ENCODE measurements at places on chromosomes 7 and 10.

- no peak for DNase-seq
These were observed 521.1 kb downstream of the GATA3 start for GRCh38 chr10:8575620-8576019.

GRCh38 chr7:107697321-107698049 is 36.9 kb downstream of the SLC26A4 start:
- peak; percentile 64 for DNase-seq

- DNase-seq: no peak
These were observed 35.3 kb downstream of the CDC14C start for GRCh38 chr7:48959676-48960075.

GRCh38 chr7:69674701-69675182 is 76.5 kb downstream of the AUTS2 start:
- no peak for DNase-seq

- no peak for DNase-seq
These were observed 301.5 kb downstream of the ZEB1 start for GRCh38 chr10:31620226-31621151.

GRCh38 chr7:139132887-139133286 is 23.4 kb upstream of the ZC3HAV1 start:
- DNase-seq: no peak

GRCh38 chr7:128053023-128053422 is 21.8 kb upstream of the LRRC4 start:
- DNase-seq: peak; percentile 71

DNA sequence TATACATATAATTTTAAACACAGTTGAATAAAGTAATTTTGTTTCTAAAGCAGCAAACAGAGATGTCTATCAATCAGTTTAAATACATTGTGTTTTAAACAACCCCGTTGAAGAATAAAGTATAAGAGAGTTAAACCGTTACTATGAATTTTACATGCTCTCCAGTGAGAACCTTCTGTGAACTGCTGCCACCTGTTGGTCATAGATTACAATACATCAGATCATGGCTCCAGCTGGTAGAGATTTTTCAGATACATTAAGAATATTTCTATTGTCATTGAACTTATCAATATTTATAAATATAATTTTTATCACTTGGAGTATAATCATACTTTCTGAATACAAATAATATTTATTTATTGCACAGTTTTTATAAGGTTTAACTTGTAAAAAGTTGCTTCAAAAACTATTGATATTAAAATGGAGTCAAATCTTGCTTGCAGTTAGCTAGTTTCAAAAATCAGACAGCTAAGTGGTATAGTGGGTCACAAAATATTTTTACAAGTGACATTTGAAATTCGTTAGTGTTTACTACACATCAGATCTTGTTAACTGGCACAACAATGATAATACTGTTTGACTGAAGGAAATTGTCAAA is 561.2 kb upstream of the PHF14 start:
- peak; percentile 47 for DNase-seq

- DNase-seq: no peak
These were observed 212.0 kb downstream of the PLXNA4 start for GRCh38 chr7:132364226-132364625.

DNA sequence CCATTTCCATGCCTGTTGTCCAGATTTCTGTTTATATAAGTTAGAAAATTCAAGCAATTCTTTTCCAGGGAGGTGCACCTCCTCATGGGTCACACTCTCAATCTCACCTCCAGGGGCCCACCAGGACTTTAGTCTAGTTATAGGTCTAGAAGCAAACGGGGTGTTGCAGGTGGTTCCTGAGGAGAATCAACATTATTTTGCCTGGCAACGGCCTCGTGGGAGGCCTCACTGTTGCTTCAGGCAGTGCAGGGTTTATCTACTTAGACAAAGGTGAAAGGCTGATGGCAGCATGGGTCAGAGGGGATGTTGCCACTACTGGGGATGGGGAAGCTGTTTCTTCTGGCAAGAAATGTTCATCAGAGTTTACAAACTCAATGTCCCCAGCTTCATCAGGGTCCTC is 56.7 kb upstream of the LRRC18 start:
- DNase-seq: no peak

DNA sequence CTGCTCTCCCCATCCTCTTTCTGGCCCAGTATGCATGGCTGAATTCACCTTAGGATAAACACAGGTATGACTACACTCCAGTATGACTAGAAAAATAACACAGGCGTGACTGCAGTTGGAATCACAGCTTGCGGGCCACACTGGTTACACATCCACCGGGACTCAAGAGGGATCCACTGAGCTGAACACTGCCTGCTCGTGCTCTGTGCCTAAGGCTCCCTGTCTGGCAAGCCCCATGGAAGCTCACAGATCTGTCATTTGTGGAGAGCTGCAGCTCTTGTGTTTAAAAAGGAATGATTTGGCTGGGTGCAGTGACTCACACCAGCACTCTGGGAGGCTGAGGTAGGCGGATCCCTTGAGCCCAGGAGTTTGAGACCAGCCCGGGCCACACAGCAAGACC is 26.8 kb downstream of the VOPP1 start:
- DNase-seq: no peak

DNA sequence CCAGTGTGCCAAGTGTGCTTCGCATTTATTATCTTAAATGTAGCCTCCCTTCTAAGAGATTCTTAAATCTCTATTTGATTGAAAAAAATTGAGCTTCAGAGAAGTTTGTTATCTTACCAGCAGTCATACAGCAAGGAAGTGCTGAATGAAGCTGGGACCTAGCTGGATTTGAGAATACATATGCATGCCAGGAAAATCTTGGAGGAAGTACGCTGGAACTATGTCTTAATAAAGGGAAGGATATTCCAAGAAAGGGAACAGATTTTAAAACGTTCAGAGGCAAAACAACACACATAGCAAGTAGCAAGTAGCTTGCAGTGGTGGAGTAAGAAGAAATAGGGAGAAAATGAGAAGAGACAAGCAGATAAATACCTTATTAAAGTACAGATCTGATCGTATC is 1.5 kb downstream of the CFAP70 start:
- no peak for DNase-seq

DNA sequence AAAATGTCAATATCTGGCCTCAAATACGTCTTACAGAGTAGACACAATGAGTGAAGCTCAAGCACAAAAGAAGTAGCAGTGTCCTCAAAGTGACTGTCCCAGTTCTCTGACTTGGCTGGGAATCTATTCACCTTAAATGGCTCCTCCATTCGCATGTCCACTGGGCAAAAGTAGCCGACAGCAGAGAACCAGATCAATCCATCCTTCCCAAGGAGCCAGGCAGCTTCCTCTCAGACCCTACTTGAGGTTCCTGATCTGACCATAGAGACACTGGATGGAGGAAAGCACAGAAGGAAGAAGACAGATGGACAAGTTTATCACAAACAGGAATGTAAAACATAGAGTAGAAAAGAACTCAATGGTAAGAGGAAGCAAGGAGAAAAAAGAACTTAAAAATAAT is 53.5 kb downstream of the CDK6 start:
- DNase-seq: no peak

- peak; percentile 18 for DNase-seq
These were observed 42.3 kb upstream of the FOXI2 start for GRCh38 chr10:127694580-127695193.

DNA sequence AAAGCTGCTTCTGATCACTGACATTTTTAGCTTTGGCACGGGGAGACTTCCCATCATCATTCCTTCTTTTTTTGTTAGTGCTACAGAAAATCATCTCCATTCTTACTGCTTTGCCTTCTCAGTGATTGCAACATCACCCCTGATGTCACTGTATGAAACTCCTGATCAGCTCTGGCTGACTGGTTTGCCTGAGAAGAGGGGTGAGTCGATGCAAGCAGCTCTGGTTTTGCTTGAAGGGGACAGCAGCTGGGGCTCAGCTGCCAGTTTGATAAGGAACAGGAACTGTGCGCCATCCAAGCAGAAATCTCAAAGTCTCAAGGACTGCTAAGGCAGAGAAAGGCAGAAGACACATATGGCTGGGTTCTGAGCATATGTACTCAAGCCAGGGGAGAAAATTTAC is 808.5 kb upstream of the CELF2 start:
- peak; percentile 27 for DNase-seq

DNA sequence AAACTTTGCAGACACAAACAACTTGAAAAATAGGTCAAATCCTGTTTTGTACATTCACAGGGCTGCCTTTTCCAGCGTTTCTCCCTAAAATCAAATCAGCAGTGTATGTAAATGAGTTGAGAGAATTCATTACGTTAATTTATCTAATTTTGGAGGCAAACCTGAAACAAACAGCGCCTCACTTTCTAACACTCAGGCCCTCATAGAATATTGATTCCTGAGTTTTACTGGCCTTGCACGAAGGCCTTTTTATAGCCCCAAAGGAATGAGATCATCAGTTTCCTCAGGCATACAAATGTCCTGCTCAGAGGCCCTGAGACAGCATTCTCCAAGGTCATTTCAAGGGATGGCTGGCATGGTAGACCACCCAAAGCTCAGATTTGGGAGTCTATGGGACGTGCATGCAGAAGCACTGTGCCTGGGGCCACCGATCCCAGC is 131.7 kb upstream of the CHST15 start:
- no peak for DNase-seq

GRCh38 chr10:60661637-60662036 is 116.6 kb upstream of the CDK1 start:
- no peak for DNase-seq

GRCh38 chr7:47924266-47924665 is 24.0 kb downstream of the PKD1L1 start:
- DNase-seq: no peak

DNA sequence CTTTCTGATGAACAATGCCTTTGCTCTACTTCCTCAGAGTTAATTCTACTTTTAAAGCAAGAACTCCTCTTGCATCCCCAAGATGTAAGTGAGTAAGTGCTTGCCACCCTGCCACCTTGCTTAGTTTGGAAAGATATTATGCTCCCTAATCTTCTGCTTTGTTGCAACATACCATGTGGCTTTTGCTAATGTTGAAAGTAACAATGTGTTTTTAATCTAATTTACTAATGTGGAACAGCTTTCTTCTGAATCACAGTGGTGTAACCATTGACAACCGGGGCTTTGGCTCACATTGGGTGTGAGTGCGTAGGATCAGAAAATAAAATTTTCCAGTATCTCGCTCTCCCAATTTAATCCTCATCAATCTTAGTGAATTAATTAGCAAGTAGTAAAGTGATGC is 254.1 kb upstream of the PTER start:
- no peak for DNase-seq

Data from G401 (cell line).